ENCODE measurements at places on chromosomes 4 and X.
A peak's percentile ranks its signal among the peaks of the same experiment; 100 is the strongest.

- DNase-seq: no peak
These were observed 72.8 kb downstream of the MANBA start for GRCh38 chr4:102687982-102688433.

- DNase-seq: no peak
These were observed 4.3 kb downstream of the TMPRSS11E start for GRCh38 chr4:68451246-68452211.

DNA sequence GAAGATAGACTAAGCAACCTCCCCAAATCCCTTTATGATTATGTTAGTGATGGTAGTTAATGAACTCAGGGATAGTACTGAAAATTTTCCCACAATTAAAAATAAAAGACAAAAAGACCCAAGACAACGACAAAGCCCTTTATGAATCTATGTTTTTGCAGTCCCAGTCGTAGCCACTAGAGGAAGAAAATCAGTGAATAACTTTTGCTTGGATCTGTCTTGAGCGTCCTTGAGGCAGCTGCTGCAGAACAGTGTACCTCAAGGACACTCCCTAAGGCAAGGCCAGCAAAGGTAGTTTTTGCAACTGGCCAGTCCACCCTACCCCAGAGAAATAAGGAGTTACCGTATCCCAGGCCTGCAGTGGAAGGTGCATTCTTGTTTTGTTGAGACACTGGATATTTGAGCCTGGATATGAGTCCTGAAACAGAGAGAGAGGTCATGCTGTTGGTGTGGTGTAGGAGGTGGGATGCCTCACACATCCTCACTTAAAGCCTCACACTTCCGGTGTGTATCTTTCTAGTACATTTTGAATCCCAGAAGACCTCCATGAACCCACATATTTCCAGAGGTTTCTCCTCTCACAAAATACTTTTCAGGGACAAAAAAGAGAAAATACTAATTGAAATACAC is 8.7 kb upstream of the TIMM8A start:
- DNase-seq: no peak

DNA sequence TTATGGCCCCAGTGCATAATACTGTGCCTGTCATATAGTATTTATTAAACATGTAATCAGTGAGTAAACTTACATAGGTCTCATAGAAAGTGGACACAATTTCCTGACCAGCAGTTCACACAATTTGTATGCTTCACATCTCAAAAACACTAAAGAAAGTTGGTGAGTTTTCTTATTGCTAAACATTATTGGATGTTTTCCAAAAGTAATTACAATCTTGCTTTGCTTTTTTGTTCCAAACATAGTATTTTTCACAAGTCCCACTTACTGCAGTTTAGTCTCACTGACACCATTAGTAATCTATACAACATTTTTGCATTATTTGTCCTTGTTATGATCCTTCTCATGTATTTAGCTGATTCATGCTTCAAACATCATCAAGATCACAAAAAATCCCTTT is 132.5 kb downstream of the TBCK start:
- DNase-seq: no peak

DNA sequence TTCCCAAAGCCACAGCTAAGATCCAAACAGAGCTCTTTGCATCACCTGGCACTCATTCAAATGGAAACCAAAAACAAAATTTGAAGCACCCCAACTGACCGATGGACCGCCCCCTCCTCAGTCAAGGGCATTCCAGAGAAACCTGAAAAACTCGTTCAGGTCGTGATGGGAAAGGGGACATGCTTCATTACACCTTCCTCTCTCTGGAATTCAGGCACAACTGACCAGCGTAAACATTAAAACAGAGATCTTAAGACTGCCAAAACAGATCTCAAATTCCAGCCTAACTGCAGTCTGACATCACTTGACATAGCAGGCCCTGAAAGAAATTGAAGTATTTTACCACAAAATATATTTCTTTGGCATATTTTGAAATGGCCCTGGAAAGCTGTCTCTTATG is 28.5 kb downstream of the PTTG2 start:
- no peak for DNase-seq

DNA sequence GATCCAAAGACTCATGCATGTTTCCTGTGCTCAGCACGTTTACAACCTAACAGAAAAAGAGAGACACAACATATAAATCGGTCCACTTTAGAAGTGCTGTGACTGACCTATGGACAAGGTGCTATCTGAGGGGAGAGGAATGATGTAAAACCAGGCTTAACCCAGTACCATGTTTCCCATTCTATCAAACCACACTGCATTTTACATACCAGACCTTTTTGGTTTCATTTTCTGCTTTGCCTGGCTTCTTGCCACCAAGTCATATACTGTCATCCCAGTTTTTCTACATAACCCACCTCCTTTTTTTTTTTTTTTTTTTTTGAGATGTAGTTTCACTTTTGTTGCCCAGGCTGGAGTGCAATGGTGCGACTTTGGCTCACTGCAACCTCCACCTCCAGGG is 82.2 kb downstream of the KLF8 start:
- DNase-seq: no peak

- DNase-seq: no peak
These were observed 31.0 kb downstream of the SGMS2 start for GRCh38 chr4:107855723-107856122.

- no peak for DNase-seq
These were observed 3.1 kb downstream of the PI4K2B start for GRCh38 chr4:25236971-25237370.

DNA sequence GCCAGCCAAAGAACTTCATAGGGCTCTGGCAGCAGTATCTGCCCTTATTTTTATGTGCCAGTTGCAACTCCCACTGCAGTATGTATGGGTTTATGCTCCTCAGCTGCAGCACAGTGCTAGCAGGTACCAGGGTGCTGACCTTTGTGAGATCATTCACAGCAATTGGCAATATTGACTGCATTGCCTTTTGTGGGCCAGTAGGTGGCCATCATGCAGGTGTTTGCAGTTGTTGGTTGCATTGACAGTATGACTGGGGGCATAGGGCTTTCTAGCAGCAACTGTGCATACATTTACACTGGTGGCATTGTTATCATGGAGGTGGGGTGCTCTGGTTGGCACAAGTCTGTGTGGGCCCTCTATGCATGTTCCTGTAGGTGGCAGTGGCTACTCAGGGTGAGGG is 42.5 kb downstream of the FAAH2 start:
- DNase-seq: no peak

DNA sequence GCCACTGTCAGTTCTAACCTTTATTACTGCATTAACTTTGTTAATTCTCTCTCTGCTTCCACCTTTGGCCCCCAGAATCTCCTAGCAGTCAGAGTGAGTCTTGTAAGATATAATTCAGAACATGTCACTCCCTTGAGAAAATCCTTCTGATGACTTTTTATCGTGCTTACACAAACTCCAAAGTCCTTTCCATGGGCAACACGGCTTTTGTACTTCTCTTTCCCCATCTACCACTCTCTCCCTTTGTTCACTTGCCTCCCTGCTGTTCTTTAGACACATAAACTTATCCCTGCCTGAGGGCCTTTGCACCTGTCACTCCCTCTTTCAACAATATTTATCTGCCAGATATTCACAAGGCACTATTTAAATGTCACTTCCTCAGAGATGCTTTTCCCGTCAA is 64.8 kb downstream of the MAOB start:
- no peak for DNase-seq

GRCh38 chrX:17563515-17563914 is 173.8 kb upstream of the SCML1 start:
- no peak for DNase-seq

DNA sequence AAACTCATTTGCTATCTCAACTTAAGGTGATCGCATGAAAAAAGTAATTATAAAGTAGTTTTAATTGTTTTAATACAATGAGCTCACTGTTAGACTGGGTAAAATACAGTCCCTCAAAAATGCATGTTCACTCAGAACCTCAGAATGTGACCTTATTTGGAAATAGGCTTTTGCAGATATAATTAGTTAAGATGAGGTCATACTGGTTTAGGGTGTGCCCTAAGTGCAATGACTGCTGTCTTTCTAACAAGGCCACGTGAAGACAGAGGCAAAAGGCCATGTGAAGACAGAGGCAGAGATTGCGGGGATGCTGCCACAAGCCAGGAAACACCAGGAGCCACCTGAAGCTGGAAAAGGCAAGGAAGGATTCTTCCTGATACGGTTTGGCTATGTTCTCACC is 262.1 kb downstream of the NKX6-1 start:
- no peak for DNase-seq

DNA sequence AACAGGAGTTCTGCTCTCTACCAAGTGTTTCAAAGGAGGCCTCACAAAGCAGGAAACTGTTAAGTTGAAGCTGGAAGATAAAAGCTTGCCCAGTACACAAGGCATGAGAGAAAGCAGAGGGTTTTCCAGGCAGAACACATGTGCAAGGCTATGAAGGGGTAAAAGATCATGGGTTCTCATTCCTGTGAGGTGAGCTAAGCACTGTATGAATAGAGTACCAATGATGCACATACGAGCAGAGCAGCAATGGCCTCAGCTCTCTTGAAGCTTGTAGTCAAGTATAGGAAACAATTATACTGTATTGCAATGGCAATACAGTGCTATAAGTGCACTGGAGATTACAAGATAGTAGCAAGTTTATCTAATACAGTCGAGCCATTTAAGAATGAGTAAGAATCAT is 18.0 kb downstream of the TTC29 start:
- DNase-seq: no peak

GRCh38 chr4:81648576-81649275 is 177.0 kb upstream of the RASGEF1B start:
- peak; percentile 33 for DNase-seq

GRCh38 chr4:5631352-5632065 is 76.8 kb downstream of the EVC2 start:
- no peak for DNase-seq

DNA sequence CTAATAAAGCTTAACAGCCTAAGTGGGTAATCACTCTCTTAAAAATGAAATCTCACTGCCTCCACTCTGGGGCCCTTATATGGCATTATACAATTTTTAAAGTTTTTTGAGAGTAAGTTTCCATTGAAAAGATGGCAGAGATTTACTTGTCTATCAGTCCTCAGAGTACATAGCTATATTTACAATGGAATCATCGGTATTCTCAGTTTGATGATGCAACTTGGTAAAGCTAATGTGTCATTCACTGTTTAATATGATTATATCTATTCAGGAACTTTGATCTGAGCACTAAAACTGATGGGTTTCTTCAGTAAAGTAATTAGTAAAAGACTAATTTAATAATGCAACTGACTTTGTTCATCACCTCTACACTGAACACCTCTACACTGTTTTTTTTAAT is 51.6 kb downstream of the CT47B1 start:
- DNase-seq: no peak

GRCh38 chr4:163747886-163748285 is 253.4 kb downstream of the TMA16 start:
- no peak for DNase-seq

DNA sequence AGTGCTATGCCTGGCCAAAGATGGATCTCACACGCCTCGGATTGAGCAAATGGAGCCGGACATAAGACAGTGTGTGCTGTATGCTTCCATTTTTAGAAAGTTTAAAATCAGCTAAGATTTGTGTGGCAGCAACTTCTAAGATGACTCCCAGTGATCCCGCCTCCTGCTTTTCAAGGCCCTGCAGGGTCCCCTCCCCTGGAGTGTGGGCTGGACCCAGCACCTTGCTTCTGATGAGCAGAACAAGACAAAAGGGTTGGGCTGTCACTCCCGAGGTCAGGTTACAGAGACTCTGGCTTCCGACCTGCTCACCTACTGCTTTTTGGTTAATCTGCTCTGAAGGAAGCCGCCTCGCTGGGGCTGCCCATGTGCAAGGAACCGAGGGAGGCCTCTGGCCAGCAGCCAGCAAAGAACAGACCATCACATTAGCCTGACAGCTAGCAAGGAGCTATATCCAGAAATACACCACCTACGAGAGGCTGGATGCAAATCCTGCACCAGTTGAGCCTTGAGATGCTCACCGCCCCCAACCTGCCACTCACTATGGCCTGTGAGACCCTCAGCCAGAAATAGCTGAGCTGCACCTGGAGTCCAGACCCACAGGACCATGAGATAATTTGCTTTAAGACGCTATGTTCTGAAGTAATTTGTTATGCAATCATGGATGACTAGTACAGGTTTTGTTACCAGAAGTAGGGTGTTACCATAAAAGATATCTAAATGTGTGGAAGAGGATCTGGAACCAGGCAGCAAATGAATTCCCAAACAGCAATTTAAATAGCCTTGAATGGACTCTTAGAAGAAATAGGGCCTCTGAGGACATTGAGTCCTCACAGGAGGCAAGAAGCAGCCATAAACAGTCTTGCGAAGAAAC is 47.6 kb downstream of the CRMP1 start:
- no peak for DNase-seq

GRCh38 chr4:11072999-11073398 is 355.7 kb downstream of the HS3ST1 start:
- no peak for DNase-seq

- DNase-seq: no peak
These were observed 32.2 kb downstream of the FNIP2 start for GRCh38 chr4:158801066-158801465.

DNA sequence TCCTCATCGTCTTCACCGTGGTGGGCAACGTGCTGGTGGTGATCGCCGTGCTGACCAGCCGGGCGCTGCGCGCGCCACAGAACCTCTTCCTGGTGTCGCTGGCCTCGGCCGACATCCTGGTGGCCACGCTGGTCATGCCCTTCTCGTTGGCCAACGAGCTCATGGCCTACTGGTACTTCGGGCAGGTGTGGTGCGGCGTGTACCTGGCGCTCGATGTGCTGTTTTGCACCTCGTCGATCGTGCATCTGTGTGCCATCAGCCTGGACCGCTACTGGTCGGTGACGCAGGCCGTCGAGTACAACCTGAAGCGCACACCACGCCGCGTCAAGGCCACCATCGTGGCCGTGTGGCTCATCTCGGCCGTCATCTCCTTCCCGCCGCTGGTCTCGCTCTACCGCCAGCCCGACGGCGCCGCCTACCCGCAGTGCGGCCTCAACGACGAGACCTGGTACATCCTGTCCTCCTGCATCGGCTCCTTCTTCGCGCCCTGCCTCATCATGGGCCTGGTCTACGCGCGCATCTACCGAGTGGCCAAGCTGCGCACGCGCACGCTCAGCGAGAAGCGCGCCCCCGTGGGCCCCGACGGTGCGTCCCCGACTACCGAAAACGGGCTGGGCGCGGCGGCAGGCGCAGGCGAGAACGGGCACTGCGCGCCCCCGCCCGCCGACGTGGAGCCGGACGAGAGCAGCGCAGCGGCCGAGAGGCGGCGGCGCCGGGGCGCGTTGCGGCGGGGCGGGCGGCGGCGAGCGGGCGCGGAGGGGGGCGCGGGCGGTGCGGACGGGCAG is 792 bp downstream of the ADRA2C start:
- DNase-seq: no peak

Measured in activated CD8-positive, alpha-beta memory T cell treated with anti-CD3 and anti-CD28 coated beads, Interleukin-2, amount 50 U/mL, for 4 hours (primary cell).